Stimulated activated CD8-positive, alpha-beta memory T cell treated with anti-CD3 and anti-CD28 coated beads, Interleukin-12 subunit alpha, Interleukin-12 subunit beta, amount 100 ng/mL, for 1 hour (primary cell): ENCODE measurements at places on chromosomes 4 and X.

- no peak for DNase-seq
Observed at GRCh38 chr4:35548921-35549320, 695.4 kb downstream of the ARAP2 start.

DNA sequence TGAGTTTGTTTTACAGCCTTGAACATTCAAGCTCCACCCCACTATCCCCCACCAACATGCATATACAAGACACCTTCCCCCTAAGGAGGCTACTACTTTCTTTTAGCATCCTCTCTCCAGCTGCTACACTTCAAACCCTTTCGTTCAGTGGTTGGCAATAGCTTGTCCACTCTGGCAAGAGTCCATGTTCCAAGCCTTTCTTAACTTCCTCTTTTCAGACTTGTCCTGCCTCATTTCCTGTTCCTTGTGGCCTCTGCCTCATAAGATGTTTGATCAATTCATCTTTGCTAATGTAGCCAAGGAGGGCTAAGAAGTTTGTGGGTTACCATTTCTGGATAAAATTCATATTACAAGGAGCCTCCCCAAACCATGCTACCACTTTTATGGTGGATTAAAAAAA lies 20.8 kb upstream of the ZCCHC12 start:
- DNase-seq, result no peak

- DNase-seq, result no peak
Observed at GRCh38 chr4:120843849-120844527, 78.5 kb downstream of the PRDM5 start.

- no peak for DNase-seq
Observed at GRCh38 chrX:37371578-37371991, 22.4 kb downstream of the PRRG1 start.

DNA sequence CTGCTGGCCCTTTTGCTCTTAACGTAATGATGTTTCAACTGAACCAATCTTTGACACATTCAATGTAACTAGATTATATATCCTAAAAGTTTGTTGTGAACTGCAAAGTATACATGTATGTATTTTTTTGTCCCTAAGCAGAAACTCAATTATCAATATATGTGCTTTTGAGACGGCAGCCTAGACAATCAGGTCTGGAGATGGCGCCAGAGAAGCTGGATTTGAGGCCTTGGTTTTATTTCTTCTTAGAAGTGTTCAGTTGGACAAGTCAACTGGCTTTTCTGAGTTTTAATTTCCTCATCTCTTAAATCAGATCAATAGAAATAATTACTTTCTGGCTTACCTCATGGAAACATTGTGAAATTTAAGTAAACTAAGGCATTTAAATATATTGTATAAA lies 62.5 kb downstream of the DCAF8L1 start:
- DNase-seq, result no peak

DNA sequence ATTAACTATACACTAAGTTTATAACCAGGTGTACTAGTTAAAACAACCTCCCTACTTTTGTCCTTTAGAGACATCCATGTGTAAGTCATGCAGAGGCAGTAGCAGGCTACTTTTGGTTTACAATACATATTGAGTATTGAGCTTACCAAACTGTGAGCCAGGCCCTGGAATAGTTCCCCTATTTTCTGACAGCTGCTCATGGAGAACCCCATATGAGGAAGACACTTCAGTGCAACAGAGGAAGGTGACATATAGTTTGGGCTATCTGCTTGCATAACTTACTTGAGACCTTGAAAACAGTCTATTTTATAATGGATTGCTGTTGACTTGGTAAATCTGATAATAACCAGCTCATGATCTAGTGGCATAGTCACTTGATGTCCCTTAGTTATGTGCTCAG lies 190.5 kb downstream of the SH3BGRL start:
- no peak for DNase-seq

GRCh38 chr4:10007793-10008608 lies 13.3 kb downstream of the SLC2A9 start:
- DNase-seq, result no peak

- DNase-seq, result no peak
Observed at GRCh38 chr4:150098214-150098613, 20.0 kb downstream of the DCLK2 start.

DNA sequence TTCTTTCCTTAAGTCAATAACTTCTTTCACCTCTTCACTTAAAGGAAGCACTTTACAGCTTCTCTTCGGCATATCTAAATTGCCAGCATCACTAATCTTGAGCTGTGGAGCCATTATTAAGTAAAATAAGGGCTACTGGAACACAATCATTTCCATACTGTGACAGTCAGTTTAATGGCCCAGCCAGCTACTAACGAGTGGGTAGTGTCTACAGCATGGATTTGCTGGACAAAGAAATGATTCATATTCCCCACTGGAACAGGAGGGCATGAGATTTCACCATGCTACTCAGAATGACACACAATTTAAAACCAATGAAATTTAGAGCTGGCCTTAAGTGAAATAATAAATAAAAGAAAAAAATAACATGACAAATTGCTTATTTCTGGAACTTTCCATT lies 72.1 kb downstream of the DDIT4L start:
- DNase-seq, result no peak

DNA sequence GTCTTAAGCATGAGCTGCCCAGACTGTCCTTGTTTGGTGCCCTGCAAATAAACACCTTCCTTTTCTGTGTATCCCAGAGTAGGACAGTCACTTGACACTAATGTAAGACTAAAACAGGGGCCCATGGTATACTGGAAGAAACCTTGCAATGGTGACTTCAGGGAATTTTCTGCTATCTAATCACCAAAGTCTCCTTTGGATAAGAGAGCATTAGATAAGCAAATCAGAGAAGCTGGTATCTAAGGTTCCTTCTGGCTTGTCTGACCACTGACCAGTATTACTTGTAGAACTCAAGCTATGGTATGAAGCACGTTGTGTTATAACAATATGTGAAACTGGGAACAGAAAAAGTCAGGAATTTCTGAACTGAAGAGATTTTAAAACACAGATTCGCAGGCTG lies 173.9 kb downstream of the COL25A1 start:
- no peak for DNase-seq

- DNase-seq, result no peak
Observed at GRCh38 chr4:2249526-2250356, 7.8 kb upstream of the HAUS3 start.

DNA sequence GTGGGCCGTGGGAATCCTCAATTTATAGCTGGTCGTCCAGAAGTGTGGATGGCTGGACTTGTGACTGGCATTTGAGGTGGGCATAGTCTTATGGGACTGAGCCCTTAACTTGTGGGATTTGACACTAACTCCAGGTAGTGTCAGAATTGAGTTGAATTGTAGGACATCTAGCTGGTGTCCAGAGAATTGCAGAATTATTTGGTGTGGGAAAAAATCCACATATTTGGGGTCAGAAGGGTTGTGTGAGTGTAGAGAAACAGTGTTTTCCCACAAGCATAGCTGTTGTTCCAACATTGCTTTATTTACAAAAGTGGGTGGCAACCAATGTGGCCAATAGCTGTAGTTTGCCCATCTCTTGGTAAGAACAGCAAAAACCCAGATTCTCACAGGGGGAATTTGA lies 91.3 kb downstream of the MOSPD2 start:
- no peak for DNase-seq

DNA sequence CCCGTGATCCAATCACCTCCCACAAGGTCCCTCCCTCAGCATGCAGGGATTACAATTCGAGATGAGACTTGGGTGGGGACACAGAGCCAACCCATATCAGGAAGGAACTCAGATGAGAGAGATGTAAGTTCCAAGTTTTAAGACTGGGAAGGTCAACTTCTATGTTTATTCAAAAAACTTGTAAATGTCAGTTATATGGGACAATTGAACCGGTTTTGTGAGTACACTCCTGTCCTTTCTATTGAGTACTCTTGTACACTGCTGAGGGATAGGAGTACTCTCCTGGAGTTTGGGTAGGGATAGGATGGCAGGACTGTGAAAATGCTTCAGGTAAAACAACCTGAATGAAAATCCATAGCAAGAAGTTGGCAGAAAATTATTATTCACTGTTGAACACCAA lies 239.1 kb downstream of the ZNF674 start:
- no peak for DNase-seq

DNA sequence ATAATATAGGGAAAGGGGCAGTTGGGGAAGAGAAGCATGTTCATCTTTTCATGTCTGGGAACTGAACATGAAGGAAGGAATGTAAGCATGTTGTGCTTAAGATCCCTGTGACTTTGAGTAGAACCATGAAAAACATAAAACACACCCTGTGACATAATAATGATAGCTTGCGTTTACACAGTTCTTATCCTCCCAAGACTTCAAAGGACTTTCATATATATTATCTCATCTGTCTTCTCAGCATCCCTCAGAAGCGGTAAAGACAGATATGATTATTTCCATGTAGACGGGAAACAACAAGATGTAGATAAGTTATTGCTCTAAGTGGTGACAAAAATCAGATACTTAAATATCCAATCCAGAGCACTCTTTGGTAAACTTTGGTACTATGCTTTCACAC lies 3.3 kb upstream of the SH3RF1 start:
- no peak for DNase-seq

DNA sequence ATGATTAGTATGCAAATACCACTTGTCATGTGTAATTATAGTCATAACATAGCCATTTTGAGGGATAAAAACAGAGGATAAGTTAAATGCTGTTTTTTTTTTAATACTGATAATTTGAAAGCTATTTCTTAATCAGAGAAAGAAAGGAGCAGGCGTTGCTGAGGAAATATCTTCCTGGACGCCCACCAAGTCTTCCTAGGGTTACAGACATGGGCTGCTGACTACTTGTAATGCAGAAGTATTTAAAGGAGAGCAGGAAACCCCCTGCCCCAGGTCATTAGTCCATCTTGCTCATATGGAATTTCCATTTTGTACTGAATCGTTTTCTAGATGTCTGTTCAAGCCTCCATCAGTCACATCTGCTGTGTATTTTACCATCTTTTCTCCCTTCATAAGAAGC lies 176.2 kb downstream of the ADGRL3 start:
- no peak for DNase-seq

DNA sequence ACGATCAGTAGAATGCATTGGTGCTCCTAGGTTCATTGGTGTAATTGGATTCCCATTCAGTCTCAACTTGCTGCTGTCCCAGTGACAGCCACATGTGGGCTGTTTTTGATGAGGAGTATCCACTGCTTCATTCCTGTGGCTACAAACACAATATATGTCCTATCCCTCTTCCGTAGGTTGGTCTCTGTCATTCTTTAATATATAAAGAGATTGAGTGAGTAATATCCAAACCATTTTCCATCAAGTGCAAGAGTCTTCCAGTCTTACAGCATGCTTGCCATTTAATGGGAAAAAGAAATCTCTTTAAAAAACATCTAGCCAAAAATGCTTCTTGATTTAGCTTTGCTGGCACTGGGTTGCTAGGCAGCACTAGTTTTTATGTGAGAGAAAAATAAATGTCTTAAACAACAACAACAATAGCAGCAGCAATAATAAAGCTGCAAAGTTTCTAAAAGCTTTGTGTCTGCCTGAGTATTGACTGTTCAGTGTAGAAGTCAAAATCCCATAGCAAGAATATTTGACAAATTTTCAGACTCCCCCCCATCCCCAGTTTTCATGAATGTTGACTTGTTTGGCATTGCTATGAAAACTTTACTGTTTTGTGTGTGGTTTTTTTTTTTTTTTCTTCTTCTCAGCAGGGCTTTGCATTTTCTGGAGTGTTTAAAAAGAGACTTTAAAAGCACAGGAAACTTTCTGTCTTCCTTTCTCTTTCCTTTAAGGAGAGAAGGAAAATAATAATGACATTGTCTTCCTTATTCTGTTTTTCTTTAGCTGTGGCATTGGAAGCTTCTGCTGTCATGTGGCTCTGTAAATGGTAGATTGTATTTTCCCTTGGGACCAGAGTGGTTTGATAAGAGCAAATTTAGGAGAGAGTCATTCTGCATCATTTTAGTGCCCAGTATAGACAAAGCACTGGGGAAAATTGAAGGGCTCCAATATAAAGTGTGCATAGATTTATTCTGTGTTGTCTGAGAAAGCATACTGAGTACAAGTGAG lies 244.3 kb downstream of the ARHGAP10 start:
- no peak for DNase-seq

GRCh38 chrX:40875476-40875875 lies 140.1 kb upstream of the MED14 start:
- DNase-seq, result no peak

DNA sequence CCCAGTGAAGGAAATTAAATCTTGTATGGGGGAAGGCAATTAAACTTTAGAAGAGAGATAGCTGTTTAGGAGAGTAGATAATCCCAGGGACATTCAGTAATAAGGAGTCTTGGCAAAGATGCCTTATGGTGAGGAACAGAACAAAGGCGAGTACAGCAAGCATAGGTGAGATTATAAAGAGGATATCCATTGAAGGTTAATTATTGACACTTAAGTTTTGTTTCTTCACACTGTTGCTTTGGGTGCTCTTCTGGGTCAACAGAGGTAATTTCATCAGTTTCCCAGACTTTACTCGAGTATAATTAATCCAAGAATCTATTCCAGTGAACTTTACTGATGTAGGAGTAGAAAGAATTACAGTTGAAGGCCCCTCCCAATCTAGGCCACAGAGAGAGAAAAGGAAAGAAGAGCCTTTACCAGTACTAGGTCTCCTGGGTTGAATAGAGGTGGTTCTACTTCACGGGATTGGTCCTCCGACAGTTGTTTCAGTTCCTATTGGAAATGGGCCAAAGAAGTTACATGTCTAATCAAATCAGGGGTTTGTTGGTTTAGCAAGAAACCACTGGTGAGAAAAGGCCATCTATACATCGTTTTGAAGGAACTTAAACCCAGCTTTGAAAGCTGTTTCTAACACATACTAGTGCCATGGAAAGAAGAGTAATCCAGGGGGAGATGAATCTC lies 27.2 kb downstream of the EPGN start:
- no peak for DNase-seq

DNA sequence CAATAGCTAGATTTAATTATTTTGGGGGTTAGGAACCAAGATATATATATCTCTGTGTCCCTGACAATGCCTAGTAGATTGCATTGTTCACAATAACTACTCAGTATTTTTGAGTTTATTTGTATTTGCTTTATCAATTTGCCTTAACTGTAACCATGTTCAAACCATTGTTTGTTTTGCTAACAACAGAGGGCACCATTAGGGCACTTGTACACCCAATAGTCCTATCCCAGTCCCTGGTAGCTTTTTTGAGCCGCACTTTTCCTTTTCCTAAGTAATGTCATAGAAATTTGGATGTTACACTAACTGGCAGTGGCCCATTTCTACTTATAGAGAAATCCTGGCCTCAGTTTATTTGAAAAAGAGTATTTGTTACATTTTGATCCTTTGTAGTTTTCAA lies 575 bp upstream of the KLHL5 start:
- no peak for DNase-seq

- DNase-seq, result no peak
Observed at GRCh38 chr4:86551387-86551786, 42.7 kb upstream of the PTPN13 start.

DNA sequence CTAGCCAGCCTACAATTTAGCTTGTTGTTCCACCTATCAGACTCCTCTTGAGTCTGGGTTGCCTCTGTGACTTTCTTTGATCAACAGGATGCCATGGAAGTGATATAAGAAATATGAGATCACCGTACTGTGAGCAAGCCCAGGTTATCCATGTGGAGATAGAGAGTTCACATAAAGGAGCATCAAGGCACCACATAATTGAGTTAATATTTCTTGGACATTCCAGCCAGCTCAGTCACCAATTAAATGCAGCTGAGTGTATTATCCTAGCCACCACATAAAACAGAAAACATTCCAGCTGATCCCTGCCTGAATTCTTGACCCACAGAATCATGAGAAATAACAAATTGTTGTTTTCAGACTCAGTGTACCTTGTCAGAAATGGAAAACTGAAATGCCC lies 253.6 kb downstream of the PPP1R2C start:
- no peak for DNase-seq

- DNase-seq, result no peak
Observed at GRCh38 chrX:140709421-140709846, at the start of gene LINC00632. Gene LINC00632 (plus strand): TSS chrX:140709759.
